ENCODE measurements at places on chromosomes 3 and 15.

DNA sequence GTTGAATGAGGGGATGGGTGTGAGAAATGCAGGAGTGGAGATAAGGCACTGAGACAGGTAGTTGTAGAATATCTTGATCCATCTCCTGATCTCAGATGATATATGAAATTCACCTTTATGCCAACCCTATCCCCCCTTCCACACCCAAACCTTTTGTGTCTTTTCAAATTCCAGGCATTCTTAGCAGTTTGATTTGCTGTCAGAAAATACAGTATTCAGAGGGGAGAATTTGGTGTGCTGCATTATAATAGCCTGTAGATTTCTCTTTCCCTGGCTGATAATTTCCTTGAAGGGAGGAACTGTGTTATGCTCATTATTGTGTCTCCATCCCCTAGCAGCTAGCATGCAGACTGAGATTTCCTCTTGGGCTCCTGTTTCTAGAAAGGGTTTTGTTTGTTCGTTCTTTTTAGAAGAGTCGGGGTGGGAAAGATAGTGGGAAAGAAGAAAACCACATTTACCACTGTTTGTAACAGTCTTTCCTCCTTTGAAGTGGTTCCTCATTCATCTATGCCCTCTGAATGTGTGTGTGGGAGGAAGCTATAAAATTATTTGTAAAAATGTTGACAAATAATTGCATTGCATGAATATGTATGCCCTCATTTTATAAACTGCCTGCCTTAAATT lies 373.4 kb downstream of the DIPK2A start:
- no peak for DNase-seq

- no peak for DNase-seq
Observed at GRCh38 chr3:99602183-99602582, 36.2 kb upstream of the COL8A1 start.

GRCh38 chr15:95626501-95627361 lies 703.8 kb upstream of the NR2F2 start:
- DNase-seq: no peak

GRCh38 chr3:125207949-125208568 lies 4.5 kb downstream of the SLC12A8 start:
- no peak for DNase-seq

GRCh38 chr3:5319454-5319853 lies 131.9 kb downstream of the EDEM1 start:
- DNase-seq: no peak

DNA sequence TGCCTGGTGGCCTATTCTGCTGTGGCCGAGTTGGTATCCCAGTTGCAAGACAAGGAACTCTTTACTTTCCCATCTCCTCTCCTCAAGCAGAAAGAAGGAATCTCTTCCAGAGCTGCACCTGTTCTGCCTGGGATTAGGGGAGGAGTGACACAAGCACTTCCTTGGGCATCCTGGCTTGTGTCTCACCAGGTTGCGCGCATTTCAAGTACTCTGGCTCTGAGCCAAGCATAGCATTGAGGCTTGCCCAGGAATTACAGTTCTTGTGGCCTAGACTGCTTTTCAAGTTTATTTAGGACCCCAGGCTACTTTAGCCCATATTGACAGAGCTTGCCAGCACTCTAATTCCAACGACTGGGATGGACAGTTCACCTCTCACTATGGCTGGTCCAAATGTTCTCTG lies 150.5 kb downstream of the RSRC1 start:
- DNase-seq: no peak

GRCh38 chr15:45048794-45049631 lies 26.0 kb downstream of the SORD start:
- DNase-seq: no peak

DNA sequence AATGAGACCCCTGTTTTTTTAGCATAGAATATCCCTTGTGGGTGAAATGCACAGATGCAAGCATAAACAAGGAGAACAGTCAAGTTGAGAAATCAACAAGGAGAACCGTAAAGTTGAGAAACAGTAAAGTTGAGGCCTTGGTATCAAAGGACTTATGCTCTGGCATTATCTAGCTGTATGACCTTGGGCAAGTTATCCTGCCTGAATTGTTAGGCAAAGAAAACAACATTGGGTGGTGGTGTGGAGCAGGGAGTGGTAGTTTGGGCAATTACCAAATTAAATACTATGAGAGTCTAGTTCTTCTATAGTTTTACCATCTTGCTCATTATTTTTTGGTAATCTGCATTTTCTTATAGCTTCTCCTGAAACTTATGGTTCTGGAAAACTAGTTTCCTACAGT lies 573.4 kb upstream of the ARPP21 start:
- DNase-seq: no peak

DNA sequence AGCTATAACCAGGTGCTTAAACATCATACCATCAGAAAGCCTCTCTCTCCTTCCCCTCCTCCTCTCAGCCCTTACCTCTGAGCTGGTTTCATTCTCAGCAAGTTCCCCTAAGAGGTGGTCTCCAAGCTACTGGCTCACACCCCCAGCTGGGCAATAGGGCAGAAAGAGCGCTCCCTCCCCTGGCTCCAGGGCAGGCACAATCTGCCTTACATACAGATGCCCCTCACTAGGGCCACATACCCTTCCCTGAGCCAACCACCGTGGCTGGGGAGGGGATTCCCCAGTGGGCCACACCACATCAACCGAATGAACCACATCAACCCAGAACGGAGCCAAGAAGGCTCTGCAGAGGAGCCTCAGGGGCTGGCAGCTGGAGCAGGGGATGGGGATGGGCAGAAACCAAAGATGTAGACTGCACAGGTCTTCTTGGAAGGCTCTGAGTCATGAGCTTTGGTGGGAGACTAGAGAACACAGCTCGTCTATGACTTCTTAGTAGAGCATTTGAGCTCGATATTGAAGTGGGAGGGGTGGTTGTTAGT lies 4.6 kb upstream of the FBLN2 start:
- no peak for DNase-seq

DNA sequence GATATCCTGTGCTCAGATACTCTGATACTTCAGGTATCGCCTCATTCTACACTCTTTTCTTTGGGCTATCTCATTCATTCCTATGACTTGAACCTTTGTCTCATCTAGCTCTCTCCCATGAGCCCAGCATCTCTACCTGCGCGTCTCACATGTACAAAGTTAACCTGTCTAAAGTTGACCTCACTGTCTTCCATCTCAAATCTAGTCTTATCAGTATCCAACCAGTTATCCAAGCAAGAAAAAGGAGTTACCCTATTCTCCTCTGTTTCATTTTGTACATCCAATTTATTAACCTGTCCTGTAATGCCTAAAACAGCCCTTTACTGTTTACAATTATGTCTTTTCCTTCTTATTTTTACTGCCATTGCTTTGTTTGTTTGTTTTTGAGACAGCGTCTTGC lies 134.2 kb downstream of the GREM1 start:
- no peak for DNase-seq

- no peak for DNase-seq
Observed at GRCh38 chr3:124838963-124839362, 48.2 kb downstream of the ITGB5 start.

- DNase-seq: no peak
Observed at GRCh38 chr15:50751394-50751793, 14.1 kb downstream of the SPPL2A start.

- DNase-seq: no peak
Observed at GRCh38 chr3:46661776-46662766, 31.4 kb downstream of the ALS2CL start.

DNA sequence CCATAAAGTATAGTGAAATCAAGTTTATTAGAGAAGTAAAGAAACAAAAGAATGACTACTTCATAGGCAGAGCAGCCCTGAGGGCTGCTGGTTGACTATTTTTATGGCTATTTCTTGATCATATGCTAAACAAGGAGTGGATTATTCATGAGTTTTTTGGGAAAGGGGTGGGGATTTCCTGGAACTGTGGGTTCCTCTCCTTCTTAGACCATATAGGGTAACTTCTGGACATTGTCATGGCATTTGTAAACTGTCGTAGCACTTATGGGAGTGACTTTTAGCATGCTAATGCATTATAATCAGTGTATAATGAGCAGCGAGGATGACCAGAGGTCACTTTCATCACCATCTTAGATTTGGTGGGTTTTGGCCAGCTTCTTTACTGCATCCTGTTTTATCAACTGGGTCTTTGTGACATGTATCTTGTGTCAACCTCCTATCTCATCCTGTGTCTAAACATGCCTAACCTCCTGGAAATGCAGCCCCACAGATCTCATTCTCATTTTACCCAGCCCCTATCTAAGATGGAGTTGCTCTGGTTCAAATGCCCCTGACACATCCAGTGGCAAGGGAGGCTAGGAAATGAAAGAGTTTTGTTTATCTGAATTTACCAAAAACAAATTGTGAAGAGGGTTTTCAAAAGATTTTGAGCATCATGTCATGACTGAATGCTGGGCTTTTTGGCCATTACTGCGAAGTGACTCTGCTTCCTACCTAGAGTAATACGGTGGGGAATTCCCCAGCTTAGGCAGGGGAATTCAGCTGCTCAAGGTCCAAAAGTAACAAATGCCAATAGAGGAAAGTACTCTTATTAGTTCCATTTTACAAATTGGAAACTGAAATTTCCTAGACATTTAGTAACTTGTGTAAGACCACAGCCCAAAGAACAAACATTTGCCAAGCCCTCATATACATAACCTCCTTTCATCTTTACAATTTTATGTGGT lies 6.2 kb upstream of the SPSB4 start:
- DNase-seq: no peak

DNA sequence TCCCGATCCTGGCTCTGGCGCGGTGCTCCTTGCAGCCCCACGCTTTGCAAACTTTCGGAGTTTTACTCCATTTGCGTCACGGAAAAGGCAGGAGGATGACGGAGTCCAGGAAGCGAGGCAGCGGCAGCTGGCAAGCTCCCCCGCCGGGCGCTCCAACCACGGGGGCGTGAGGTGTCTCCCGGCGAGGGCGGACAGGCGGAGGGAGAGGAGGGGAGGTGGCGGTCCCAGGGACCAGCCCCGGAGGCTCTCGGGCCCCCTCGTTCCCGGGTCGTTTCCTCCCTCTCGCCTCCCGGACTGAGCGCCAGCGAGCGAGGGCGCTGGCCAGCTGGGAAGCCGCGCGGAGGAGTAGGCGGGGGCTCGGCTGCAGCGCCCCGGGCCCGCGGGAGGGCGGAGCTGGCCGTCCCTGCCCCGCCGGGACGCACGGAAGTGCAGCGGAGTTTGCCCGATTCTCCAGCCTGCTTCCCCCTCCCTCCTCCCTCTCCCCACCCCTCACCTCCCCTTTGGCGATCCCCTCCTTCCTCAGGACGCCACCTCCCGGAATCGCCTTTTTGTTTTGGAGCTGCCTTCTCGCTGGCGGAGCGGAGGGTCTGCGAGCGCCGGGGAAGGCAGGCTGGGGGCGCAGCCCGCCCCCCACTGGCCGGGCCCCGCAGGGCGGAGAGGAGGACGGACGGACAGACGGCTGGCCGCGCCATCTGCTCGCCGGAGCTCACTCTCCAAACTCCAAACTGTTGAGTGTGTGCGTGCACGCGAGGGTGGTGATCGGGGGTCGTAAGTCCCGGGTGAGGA lies at the start of gene SNX33:
Gene SNX33 (plus strand): TSS at position 543 of the 786 bp plus-strand sequence. CDS start 1,191 bp downstream, outside the sequence.
- no peak for DNase-seq

- DNase-seq: no peak
Observed at GRCh38 chr3:141368062-141368924, at the start of gene ZBTB38. Gene ZBTB38 (plus strand): TSS chr3:141368504. CDS start chr3:141442389, 73,885 bp downstream.

DNA sequence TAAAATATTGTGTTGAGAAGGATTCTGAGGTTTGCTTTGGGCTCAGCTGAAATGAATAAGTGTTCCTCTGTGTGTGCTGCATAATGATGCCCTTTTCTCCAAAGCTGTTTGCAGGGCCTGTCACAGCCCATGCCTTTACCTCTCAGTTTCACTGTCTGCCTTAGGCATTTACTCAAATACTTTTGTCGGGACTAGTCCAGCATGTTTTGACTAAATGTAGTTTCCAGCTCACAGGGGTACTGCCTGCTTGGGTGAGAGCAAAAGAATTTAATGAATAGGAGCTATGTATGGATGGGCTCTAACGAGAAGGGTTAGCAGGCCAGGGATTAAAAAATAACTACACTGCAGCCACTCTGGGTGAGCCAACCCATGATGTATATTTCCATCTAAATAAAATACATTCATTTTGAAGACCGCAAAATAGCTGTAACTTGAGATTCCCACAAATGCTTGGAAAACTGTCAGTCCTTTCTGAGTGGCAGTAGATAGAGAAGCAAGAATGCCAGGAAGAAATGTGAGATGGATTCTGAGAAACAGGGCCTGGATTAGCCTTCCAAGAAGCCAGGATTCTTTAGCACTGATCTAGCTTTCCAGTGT lies 549.2 kb upstream of the TBL1XR1 start:
- no peak for DNase-seq

- no peak for DNase-seq
Observed at GRCh38 chr3:127106053-127106452, 86.9 kb upstream of the PRR23E start.

DNA sequence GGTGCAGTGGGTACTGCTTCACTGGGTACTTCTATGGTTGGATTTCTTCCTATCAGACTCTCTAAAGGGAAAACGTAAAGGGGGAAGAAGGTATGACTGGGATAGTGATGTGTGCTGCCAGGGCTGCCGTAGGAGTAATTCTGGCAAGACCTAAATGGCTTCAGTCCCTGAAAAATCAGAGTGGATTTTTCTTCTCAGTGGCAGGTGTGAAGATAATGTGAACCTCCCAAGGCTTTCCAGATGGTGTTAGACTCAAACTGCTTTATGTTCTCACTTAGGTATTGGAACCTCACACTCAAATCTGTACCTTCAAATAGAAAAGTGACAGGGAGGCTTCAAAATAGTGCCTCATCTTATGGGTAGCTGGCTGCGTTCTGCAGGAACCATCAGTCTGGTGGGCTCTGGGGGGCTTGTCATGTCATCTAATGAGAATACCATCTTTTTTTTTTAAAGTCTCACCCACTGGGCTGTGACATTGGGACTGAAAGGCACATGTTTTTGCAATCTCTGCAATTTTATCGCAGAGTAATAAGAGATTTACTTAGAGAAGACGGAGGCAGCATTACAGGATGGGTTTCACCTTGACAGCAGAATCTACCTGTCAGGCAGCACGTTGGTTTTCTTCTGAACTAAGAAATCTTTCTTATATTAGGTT lies 28.5 kb downstream of the MINDY4B start:
- no peak for DNase-seq

DNA sequence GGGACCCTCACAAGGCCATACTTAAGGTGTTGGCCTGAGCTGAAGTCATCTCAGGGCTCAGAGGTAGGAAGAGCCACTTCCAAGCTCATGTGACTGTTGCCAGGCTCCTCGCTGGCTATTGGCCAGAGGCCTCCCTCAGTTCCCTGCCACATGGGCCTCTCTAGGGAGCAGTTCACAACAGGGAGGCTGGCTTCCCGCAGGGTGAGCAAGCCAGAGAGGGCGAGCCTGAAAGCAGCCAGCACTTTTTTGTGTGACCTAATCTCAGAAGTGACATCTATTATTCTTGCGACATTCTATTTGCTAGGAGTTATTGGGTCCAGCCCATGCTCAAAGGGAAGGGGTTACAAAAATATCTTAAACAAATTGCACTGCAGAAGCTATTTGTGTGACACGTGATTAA lies 201.4 kb downstream of the SSR3 start:
- DNase-seq: no peak

- no peak for DNase-seq
Observed at GRCh38 chr3:192864941-192865340, 52.7 kb downstream of the MB21D2 start.

DNA sequence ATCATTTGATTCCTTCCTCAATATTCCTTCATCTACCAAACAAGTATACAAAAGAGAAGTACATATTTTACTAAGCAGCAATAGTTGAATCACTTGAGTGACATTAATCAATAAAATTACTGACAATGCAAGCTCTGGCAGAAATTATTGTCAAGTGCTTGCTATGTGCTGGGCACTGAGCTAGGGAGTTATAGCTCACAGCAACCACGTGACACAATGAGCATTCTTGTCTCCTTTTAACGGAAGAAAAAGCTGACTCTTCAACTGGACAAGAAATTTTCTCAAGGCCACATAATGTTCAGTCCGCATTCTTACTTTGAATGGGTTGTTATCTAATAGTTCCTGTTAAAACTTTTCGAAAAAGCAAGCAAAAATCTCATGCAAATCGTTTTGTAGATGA lies 500.1 kb downstream of the PYDC2 start:
- no peak for DNase-seq

Measured in cortex of kidney (tissue), 1 donor.